ENCODE measurements at places on chromosomes 2 and 18.

DNA sequence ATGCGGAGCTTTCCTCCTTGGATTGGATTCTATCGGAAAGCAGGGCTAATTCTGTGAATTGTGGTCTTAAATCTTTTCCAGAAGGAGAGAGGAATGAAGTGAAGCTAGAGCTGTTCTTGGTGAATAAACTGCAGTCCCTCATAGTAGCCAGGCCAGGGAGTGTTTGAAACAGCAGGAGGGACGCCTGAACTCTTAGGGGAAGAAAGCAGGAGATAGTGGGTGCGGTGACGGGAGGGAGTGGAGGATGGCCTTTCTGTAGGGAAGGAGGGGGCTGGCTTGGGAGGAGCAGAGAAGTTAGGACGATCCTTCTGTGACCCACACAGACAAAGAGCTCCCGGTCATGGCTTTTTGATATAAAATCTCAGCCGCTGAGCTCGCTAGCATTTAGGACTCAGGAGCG is 47.5 kb upstream of the KCNF1 start:
- no peak for DNase-seq

- DNase-seq, result no peak
Observed at GRCh38 chr2:71254776-71255175, 27.9 kb upstream of the PAIP2B start.

DNA sequence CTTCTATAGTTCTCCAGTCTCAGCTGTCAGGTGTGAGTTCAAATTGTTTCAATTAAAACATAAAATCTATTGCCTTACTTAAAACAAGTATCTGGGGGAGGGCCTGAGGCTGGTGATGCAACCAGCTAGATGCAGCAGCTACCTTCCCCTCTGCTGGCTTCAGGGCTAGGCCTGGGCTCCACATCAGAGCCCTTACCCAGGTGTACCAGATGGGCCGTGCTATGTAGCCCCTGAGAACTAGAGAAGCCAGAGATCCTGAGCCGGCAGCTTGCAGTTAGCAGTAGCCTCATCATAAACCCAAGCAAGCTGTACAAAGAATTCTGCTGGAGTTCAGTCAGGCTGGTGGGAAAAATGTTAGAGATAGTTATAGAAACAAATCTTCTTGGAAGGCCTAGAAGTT is 97.7 kb upstream of the ACAA2 start:
- DNase-seq, result no peak

- DNase-seq, result no peak
Observed at GRCh38 chr2:174522553-174522952, 35.7 kb upstream of the GPR155 start.

- DNase-seq, result no peak
Observed at GRCh38 chr2:144133936-144134665, 385.8 kb downstream of the ZEB2 start.

DNA sequence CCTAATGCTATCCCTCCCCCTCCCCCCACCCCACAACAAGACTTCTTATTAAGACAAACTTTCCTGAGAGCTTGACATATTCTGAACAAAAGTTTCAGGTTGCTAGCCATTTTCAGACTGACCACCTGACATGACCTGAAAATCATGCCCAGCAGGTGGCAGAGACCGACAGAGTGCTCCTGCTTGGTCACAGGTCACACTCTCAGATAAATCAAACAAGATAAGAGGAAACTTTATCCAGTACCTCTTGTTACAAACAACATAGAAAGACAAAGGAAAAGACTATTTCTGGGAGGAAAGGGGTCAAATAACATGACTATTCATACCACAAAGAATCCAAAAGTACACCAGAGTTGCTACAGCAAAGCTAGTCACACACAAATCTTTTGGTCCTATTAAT is 107.4 kb downstream of the TMEM200C start:
- DNase-seq, result no peak

DNA sequence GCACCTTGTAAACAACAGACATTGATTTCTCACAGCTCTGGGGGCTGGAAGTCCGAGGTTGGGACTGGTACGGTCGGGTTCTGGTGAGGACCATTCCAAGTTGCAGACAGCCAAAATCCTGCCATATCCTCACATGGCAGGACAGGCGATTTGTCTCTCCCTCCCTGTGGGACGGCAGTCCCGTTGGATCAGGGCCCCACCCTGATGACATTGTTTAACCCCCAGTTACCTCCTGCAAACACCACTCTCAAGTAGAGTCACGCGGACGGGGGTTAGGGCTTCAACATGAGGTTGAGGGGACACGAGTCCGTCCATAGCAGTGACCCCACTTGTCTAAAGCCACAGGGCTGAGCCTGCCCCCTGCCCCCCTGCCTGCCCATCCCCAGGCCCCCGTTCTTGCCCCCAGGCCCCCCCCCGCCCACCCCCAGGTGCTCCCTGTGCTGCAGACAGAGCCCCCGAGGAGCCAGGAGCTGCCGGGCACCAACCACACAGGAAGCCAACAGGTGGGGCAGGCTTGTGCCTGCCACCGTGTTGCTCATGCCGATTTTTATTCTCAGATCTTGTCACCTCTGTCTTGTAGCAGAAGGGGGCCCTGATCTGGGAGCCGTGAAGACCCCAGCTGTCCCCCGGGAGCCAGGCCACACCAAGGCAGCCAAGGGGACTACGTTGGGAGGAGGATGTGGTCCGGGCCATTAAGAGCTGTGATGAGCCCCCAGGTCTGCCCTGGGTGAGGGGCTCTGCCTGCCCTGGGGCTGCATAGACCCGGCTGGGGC is 82.2 kb downstream of the NFATC1 start:
- no peak for DNase-seq

DNA sequence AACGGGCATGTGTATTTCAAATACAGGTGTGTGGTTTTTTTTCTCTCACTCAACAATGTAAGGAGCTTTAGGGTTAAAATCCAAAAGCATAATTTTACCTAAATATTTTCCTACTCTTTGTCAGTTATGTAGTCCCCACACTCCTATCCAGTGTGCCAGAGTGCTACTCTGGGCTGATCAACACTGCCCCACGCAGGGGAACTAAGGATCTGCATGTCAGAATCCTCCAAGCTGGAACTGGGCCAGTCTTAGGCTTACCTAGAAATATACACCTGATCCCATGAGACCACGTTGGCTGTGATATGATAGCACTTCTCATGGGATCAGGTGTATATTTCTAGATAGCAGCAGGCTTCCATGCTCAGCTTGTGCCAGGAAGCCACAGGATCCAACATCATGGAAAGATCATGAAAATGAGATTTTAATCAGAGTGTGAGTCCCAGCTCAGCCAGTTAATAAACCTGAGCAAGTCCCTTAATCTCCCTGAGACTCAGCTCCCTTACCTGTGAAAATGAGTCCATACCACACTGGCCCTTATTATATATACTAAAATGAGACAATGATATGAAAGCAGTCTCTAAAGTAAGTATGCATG is 29.7 kb downstream of the CCDC141 start:
- DNase-seq, result no peak

DNA sequence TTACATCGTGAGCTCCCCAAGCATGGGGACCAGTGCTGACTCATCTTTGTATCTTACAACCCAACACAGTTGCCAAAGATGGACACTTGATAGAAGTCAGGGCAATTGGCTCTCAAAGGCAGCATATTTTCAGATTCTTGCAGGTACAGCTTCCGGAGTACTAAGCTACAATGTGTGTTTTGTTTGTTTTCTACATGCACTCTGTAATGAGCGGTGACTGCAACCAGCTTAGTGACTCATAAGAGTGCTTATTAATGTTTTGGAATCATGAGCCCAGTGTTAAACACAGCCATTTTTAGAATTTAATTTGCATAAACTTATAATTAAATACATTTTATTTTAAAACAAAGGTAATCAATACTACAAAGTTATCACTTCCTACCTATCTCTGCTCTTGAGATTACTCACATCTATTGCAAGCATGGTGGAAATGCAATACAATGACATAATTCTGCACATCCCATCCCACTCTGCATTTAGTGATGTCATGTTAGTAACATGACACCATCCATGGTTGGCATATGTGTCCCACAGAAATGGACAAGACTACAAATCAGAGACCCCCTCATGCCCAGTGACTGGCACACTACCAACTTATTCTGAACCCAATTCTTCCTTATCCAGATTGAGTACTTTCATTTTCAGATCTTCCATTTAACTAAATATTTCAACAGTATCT is 399.8 kb upstream of the ST6GAL2 start:
- no peak for DNase-seq

GRCh38 chr2:54824567-54824966 is 101.1 kb downstream of the EML6 start:
- no peak for DNase-seq

DNA sequence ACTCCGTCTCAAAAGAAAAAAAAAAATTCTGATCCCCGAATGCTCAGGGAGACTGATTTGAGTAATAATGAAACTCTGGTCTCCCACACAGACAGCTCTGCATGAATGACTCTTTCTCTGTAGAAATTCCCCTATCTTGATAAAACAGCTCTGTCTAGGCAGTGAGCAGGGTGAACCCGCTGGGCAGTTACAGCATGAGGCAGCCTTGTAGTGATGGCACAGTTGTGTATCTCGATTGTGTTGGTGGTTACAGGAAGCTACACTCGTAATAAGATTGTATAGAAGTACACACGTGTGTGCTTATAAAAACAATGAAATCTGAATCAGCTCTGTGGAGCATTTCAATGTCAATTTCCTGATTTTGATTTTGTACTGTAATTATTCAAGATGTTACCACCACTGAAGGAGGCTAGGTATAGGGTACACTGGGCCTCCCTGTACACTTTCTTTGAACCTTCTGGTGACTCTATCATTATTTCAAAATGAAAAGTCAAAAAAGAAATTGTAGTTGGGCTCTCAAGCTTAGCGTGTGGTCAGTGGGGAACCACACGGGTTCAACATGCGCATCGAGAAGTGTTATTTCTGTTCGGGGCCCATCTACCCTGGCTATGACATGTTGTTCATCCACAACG is 34.9 kb upstream of the ATP8B1 start:
- no peak for DNase-seq

- no peak for DNase-seq
Observed at GRCh38 chr18:9608728-9609127, 5.6 kb downstream of the PPP4R1 start.

DNA sequence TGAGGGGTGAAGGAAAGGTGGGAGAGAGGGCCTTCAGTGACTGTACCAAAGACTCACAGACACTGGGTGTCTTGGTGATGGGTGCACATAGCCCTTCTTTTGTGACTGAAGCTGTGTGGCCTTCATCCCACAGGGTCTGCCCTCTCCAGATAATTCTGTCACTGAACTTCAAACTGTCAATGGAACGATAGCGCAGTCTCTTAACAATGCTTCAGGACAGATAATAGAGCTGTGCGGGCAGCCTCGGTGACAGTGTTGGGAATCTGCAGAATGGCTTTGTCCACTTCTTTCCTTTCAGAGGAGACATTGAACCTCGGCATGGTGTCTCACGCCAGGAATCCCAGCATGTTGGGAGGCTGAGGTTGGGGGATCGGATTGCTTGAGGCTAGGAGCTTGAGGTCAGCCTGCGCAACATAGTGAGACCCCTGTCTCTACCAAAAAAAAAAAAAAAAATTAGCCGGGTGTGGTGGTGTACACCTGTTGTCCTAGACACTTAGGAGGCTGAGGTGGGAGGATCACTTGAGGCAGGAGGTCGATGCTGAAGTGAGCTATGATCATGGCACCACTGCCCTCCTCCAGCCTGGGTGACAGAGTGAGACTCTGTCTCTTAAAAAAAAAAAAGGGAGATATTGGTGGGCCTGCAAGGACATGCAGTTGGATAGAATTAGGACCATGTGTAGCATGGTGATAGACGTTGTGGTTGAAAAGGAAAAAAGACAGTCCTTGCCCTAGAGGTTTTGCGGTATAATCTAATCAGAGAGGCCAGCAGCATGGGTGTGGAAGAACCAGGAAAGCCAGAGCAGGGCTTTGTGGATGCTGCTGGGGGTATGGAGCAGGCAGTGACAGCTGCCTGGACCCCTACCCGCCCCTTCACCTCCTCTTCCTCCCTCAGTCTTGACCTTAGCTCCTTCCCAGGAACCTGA is 91.4 kb downstream of the LDLRAD4 start:
- DNase-seq, result no peak

DNA sequence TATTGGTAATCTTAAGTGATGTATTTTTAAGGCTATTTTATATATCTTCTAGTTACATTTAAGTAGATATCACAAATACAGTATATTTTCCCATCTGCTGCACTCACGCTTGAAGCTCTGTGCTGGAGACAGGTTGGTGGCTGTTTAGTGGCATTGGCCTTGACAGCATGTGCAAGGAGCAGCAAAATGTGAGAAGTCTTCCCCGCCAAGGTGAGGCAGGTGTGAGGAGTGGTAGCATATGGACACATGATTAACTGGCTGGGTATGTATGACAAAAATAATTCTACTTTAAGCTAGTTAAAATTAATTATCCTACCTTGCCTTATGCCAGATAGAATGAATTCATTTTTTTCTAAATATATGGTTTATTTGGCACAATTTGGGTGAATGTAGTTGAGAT is 117.2 kb downstream of the CCDC102B start:
- DNase-seq, result no peak

DNA sequence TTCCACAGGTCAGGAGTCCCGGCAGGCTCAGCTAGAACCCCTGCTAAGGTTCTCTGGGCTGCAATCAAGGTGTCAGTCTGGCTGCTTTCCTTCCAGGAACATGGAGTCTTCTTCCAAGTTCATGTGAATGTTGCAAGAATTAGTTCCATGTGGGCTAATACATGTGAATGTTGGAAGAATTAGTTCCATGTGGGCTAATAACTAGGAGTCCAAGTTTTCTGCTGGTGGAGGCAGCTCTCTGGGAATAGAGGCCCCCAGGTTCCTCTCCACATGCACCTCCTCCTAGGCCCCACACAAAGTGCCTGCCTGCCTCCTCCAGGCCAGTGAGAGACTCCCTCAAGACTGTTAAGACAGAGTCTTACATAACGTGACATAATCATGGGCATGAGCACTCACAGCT is 140.8 kb upstream of the SLC35G4 start:
- no peak for DNase-seq

DNA sequence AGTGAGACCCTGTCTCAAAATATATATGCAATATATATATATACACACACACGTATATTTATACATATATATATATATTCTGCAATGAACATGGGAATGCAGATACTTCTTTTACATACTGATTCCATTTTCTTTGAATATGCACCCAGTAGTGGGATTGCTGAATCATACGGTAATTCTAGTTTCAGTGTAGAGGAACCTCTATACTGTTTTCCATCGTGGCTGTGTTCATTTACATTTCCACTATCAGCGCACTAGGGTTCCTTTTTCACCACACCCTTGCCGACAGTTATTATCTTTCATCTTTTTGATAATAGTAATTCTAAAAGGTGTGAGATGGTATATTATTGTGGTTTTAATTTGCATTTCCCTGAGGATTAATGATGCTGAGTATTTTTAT is 52.3 kb upstream of the SLC39A10 start:
- DNase-seq, result no peak

DNA sequence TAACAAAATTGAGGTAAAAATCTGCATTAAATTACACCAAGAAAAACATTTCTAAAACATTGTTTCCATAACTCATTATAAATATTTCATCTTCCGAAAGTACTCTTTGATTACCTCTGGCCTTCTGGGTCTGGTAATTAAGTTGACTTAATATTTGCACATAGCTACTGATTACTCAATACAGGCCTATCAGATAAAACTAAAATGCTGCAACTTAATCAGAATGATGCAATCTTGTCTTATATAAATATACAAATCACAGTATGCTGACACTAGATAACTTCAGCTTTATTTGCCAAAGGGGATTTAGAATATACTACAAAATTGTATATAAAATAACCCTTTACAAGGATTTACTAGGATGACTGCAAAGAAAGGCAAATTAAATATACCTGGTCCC is 49.3 kb downstream of the SLC35F5 start:
- DNase-seq, result no peak

GRCh38 chr2:233758849-233759248 is 1.2 kb upstream of the UGT1A1 start:
- no peak for DNase-seq

All from activated CD4-positive, alpha-beta T cell treated with anti-CD3 and anti-CD28 coated beads for 1 hour (primary cell).